ENCODE measurements at places on chromosomes 2 and 18.
A peak's percentile ranks its signal among the peaks of the same experiment; 100 is the strongest.

GRCh38 chr18:44823782-44824181, 143.1 kb downstream of the SETBP1 start:
- no peak for DNase-seq

- no peak for DNase-seq
These were observed 90.3 kb downstream of the TMEM163 start for GRCh38 chr2:134628453-134628852.

- no peak for DNase-seq
These were observed 213.2 kb downstream of the GBX2 start for GRCh38 chr2:235954888-235955480.

GRCh38 chr18:8400193-8400752, 209.0 kb upstream of the RAB12 start:
- DNase-seq, result no peak

DNA sequence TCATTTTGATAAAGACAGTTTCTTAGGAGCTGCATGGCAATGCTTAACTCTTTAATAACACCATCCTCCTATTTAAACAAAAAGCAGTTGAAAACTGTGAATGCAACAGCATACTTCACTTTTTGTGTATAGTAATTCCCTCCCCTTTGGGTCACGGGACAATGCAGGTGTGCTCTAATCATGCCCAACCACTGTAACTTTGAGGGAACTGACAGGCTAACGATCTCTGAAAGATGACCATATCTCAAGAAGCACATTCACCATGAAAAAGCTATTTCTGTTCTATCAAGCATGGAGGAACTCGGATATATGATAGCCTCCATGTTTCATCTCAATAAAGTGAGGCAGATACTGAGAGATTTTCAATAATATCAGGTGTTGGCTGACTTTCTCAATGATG, 81.1 kb upstream of the CD226 start:
- no peak for DNase-seq

GRCh38 chr2:217521820-217522219, 481.0 kb downstream of the TNS1 start:
- DNase-seq, result no peak

DNA sequence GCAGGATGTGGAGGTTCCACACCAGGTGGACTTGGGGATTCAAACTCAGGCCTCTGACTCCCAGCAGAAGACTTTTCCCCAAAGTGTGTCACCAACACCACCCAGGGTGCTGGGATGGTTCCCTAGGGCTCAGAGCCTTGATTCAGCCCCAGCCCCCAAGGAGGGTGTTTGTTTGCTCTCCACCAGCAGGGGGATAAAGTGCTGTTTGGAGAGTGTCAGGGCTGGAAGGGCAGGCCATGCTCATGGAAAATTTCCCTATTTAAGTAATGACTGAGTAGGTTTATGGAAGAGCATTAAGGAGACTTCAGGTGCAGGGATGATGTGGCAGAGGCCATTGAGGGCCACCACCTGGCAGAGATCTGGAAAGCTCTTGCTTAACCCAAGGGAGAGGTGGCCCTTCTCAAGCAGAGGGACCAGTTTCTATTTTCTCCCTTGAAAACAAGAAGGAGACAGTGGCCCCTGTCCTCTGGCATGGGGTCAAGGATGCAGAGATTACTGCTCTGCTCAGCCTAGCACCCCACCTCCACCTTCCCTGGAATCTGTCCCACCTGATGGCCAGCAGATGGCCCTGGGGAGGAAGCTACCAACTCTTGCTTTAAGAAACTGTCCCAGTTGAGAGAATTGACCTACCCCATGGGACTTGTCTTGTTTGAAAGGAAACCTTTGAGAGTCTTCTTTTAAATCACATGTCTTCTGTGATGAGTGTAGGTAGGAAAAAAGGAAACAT, 122.1 kb downstream of the ACOXL start:
- no peak for DNase-seq

DNA sequence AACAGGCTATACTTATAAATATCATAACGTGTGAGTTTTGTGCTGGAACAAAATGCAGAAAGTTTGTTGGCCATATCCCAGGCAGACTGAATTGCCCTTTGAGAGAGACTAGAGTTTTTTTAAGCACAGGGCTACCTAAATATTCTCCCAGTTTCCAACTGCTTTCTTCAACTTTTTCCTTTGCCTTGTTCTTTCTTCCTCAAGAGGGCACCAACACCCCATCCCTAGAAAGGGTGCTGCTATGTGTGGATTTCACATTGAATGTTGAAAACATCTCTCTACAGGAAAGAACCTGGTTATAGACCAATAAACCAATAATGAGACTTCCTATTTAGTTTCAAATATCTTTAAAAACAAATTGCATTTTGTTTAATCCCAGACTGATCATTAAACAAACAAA, 87.9 kb downstream of the ICOS start:
- no peak for DNase-seq

GRCh38 chr2:240201866-240202265, 61.4 kb upstream of the OTOS start:
- no peak for DNase-seq

DNA sequence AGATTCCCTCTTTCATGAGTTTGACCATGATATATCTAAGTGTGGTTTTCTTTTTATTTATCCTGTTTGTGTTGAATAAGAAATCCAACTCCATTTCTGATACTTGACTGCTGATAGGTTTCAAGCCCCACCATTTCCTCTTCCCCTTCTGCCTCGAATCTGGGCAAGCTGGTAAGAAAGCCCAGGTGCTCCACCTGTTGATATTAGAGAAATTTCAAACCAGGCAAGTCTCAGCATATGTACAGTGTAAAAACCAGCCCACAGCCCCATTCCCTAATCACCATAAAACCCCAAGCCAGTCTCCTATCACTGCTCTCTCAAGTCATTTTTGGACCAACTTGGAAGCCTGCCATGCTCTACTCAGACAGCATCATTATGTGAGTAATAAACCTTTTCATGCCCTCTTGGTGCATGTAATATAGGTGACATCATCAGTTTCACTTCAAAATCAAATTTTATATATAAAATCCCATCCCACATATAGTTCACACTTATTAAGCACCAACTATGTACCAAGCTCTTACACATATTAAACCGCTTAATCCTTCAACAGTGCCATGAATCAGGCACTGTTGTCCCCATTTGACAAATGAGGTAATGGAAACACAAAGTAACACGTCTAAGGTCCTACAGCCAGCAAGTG, 46.6 kb downstream of the SMAD2 start:
- DNase-seq, result peak; percentile 32

GRCh38 chr18:77911971-77912605, 662.4 kb downstream of the GALR1 start:
- no peak for DNase-seq

GRCh38 chr2:237861875-237862527, 2.6 kb downstream of the RAMP1 start:
- no peak for DNase-seq

- DNase-seq, result no peak
These were observed 545.4 kb upstream of the ZEB2 start for GRCh38 chr2:145065342-145065741.

DNA sequence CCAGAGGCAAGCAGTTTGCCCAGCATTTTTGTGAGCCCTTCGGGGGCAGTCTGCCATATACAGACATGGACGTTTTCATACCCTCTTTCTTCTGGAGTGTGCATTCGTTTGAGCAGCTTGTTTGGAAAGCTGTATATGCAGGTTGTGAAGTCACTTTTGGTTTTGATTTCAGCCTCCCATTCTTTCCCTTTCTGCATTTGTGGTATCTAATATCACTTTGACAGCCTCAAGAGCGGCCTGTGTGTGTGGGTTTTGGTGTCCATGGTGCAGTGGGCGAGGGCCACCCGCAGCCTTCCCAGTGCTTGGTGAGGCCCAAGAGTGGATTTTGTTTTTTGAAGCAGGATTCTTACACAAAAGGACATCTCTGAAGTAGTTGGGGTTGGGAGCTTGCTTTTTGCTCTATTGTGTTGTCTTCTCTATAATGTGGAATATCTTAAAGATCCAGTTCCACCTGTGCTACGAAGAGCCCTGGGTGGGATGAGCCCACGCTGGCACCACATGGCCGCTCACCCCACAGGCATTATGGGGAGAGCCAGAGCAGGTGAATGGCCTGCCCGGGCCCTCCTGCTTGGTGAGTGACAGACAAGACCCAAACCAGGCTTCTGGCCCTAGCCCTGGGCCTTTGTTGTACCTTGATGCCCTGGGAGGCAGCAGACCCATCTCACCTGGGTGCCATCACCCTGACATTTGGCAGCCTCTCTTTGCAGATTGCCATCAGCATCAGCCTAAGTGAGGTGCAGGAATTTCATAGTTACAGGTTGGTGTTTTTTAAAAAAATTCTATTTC, 29.5 kb downstream of the INPP4A start:
- no peak for DNase-seq

GRCh38 chr18:10351219-10351818, 103.1 kb upstream of the APCDD1 start:
- no peak for DNase-seq

- DNase-seq, result no peak
These were observed 65.5 kb downstream of the BCL2L11 start for GRCh38 chr2:111186121-111186715.

GRCh38 chr2:236282406-236282805, 18.2 kb upstream of the ASB18 start:
- DNase-seq, result no peak

DNA sequence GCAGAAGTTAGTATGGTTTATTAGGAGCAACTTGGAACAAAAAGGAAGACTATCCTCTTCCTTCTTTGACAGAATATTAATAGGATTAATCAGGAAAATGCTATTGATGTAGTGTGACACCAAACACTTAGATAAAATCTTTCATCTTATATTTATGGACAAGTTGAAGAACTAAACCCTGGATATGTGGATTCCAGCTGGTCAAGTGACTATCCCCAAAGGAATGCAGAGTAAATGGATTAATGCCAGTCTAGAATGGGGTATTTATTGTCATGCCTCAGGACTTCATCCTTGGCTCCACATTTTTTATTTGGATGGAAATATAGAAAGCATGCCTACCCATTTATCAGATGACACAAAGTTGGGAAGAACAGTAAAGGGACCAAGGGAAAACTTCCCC, 124.0 kb upstream of the TTC39C start:
- DNase-seq, result no peak

GRCh38 chr2:177812713-177813396, 259.7 kb downstream of the PDE11A start:
- DNase-seq, result no peak

- DNase-seq, result no peak
These were observed 390.3 kb downstream of the NRXN1 start for GRCh38 chr2:50641633-50642032.

GRCh38 chr18:49648326-49648725, 86.5 kb downstream of the LIPG start:
- DNase-seq, result no peak

DNA sequence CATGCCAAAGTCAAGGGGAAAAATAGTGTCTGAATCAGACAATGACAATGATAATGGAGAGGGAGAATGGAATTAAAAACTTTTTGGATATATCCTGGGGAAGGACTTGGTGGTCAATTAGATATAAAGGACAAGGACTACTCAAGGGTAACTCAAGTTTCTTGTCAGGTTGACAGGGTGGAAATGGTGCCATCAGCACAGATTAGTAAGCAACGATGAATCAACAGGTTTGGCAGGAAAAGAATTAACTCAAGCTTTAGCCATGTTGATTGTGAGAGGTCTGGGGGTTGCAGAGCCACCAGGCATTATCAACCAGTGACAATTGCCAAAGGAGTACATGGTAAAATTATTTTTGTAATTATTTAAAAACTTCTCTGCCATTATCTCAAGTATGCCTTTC, 35.8 kb upstream of the SPATS2L start:
- DNase-seq, result no peak

GRCh38 chr2:136154384-136154783, 36.4 kb upstream of the CXCR4 start:
- no peak for DNase-seq

- no peak for DNase-seq
These were observed 2041.2 kb upstream of the PIK3C3 start for GRCh38 chr18:39913672-39914366.
